ENCODE measurements at places on chromosomes 1 and 21.

- DNase-seq = no peak
Measured at GRCh38 chr1:37840711-37841110, 18.7 kb downstream of the MTF1 start.

- peak; percentile 17 for DNase-seq
Measured at GRCh38 chr1:119885903-119886783, 10.2 kb downstream of the ADAM30 start.

GRCh38 chr1:80893115-80893514 lies 907.6 kb upstream of the ADGRL2 start:
- DNase-seq = no peak

- DNase-seq = no peak
Measured at GRCh38 chr1:157092831-157093230, 6.8 kb downstream of the ETV3L start.

- DNase-seq = no peak
Measured at GRCh38 chr1:209386156-209386555, 197.4 kb upstream of the CAMK1G start.

GRCh38 chr1:154717528-154717924 lies 109.5 kb upstream of the ADAR start:
- DNase-seq = no peak

GRCh38 chr1:238466459-238466858 lies 575.7 kb upstream of the ZP4 start:
- DNase-seq = no peak

DNA sequence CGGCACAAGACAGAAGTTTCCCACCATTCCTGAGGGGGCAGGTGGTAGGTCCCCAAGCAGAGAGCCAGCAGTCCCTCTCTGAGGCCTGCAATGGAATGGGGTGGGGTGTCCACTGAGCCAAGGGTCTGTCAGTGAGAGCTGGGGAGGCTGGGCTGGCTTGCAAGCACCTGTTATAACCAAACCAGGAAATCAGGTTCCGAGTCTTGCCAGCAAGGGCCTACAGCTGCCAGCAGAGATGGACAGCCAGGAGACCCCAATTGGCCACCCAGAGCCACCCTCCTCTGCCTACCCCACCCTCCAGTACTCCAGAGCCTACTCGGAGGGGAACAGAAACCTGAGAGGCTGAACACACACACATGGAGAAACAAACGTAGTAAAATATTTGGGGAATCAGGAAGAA lies 32.2 kb downstream of the PSEN2 start:
- DNase-seq = no peak

DNA sequence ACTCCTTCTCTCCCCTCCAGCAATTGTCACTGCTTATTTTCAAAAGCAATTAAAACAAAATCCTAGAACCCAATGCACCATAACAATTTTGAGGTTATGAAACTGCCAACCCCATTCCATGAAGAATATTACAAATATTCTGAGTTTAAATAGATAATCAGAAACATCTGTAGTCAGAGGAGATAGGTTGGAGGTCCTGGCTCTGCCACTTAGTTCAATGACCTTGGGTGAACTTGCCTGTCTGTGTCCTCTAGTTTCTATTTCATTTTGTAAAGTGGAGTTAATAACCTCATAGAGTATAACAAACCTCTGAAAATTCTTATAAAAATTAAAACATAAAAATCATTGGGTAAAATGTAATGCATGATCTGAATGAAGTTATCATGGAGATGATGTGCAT lies 164.6 kb downstream of the KCTD3 start:
- DNase-seq = no peak

GRCh38 chr1:199762572-199762971 lies 264.9 kb upstream of the NR5A2 start:
- no peak for DNase-seq

DNA sequence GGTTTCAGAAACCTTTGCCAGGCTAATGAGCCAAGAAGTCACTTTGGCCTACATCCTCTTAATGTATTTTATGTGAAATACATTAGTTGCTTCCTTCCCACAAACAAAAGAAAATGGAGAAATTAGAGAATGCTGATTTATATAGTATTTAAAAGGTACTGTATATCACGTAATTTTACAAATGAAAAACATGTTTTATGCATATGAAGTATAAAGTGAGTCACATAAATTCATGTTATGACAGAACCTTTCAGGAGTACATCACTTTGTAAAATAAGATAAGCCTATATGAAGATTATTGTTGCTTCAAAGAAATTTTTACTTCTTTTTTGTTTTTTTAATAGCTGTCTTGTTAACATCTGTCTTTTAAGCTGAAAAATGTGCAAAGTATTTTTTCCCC lies 4.6 kb downstream of the DR1 start:
- no peak for DNase-seq

DNA sequence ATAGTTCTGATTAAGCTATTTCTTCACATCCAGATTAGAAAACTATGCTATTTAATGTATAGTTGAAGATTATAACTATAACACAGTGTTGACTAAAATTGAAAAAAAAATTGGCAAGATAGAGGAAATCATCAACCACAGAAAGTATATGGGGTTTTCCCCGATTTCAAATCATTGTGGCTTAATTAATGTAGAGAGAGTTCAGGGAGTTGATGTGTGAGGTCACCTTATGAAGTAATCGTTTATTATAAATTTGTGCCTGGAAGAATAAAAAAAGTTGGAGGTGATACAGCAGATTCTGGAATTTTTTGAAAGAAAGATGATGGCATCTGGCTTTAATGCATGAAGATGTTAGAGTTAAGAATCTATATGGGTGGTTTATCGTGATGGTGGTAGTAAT lies 84.3 kb downstream of the PTGS2 start:
- no peak for DNase-seq

GRCh38 chr1:159804924-159805323 lies 2.8 kb downstream of the FCRL6 start:
- DNase-seq = no peak

- no peak for DNase-seq
Measured at GRCh38 chr1:104795931-104796330, 1046.2 kb downstream of the AMY1C start.

DNA sequence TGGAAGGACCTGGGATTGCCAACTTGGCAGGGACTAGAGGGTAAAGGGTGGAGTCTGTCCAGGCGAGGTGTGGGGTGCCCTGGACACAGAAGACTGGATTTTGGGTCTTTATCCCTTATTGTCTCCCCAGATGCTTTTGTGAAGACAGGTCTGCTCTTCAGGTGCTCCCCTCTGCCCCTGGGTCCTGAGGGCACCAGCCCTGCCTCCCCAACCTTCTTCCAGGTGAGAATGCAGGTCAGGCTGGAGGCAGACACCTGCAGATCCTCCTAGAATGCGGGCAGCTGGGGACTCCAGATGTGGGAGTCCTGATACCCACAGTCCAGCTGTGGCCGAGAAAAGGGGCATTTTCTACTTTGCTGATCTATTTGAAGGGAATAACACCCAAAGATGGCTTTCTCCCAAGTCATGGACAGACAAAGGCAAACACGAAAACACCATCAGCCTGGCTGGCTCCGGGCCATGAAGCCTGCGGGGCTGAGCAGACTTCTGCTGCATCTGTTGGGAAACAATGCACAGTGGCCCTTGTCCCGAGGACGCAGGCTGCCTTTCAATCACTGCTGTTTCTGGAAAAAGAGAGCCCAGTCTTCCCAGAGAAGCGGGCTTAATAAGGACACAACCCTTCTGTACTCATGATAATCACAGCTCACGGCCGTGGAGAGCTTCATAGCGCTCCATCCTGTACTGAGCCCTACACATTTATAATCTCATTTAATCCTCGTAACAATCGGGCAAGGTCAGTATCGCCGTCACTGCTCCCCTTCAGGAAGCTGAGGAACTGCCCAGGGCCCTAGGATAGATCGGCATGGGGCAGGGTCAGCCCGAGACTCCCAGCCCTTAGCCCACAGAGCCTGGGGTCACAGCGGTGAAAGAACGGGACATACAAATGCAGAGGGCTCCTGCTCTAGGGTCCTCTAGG lies 62.0 kb upstream of the ABCG1 start:
- DNase-seq = no peak

DNA sequence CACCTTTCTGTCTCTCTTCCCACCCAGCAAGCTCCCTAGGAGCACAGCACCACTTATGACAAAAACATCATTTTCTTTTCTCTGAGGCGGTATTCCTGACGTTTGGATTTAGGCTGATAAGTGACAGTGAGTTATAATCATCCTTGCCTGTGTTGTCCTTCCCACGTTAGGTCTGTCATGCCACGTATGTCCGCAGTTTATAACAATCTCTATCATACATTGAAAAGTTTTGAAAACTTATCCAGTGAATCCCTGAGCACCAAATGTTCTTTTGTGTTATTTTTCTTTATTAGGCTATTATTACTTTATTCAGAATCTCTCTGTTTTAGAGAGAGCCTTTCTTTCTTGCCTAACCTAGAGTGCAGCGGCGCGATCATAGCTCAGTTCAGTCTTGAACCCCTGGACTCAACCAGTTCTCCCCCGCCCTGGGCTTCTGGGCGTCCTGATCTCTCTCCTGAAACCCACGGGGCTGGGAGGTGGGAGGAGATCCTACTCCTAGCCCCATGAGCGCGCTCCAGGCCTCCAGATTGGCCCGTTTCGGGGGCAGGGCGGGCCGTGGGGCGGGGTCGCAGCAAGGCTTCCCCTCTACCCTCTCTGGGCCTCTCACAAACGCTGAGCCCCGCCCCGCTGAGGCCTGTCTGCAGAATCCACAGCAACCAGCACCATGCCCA lies at the start of gene GSTM2:
GSTM2 (plus strand) TSS at position 606 of the 671 bp plus-strand sequence; CDS start at position 665, 59 bp downstream.
- peak; percentile 82 for DNase-seq

GRCh38 chr1:117512728-117513321 lies 93.0 kb upstream of the TENT5C start:
- DNase-seq = no peak

GRCh38 chr1:31004231-31004621 lies 61.3 kb downstream of the PUM1 start:
- DNase-seq = no peak

GRCh38 chr1:105700723-105701122 lies 1355.8 kb upstream of the PRMT6 start:
- DNase-seq = no peak

GRCh38 chr1:159868766-159869165 lies 6.3 kb upstream of the VSIG8 start:
- no peak for DNase-seq

- no peak for DNase-seq
Measured at GRCh38 chr1:98659879-98660278, 1.6 kb upstream of the SNX7 start.

- DNase-seq = no peak
Measured at GRCh38 chr1:116365857-116366256, 7.2 kb upstream of the ATP1A1 start.

DNA sequence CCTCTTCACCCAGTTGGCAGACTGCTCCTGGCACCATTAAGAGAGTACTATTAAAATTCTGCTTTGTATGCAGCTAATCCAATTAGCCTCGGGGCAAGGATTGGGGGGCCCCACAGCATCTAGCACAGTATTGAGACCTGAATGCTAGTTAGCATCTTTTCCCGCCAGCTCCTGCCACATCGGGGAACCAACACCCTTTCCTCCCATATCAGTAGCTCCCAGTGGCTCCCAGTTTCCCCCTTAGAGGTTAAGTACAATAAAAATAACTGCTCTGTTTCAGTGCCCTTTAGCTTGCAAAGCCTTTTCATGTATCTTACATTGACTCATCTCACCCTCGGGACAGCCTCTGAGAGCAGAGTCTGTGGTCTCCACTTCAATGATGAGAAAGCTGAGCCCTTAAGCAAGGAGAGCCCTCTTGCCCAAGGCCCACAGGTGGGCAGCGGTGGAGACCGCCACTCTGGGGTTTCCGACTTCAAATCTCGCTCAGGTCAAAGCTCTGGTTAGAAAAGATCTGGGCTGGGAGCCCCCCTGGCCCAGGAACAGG lies 4.2 kb upstream of the PMVK start:
- DNase-seq = no peak

- no peak for DNase-seq
Measured at GRCh38 chr1:81606656-81607055, 194.1 kb upstream of the ADGRL2 start.

- DNase-seq = peak; percentile 34
Measured at GRCh38 chr1:23657659-23658275, 33.8 kb upstream of the RPL11 start.

DNA sequence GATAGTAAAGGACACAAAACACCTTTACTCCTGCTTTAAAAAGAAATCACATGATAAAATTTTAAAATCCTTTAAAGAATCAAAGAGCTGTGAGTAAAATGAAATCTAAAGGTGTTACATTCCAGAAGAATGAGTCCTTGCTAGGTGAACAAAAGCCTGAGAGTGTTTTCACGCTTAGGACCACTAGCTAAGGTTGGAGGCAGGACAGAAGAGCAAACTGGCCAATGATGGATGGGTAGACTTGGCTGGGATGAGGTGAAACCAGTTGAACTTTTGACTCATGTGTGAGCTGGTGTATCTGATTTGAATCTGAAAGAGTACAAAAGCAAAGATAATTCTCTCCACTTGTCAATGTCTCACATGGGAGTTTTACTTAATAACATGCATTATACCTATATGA lies 35.1 kb downstream of the CATSPERE start:
- no peak for DNase-seq

GRCh38 chr1:1307261-1307922 lies 338 bp downstream of the ACAP3 start:
- no peak for DNase-seq

DNA sequence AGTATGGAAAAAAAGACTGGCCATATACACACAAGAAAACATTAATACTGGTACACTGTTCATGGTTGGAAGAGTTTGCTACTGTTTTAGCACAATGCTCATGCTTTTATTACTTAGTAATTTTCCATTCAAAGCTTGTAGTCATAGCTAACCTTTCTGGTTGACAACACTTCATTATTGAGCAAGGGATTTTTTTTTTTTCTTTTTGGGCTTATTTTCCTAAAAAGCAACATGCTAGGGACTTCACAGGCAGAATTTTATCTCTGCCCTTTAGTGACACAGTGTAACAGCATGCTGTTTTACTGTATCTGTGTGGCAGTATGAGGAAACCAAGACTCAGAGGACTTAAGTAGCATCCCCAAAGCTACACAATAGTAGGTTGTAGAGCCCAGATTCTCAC lies 58.5 kb downstream of the FGGY start:
- no peak for DNase-seq

DNA sequence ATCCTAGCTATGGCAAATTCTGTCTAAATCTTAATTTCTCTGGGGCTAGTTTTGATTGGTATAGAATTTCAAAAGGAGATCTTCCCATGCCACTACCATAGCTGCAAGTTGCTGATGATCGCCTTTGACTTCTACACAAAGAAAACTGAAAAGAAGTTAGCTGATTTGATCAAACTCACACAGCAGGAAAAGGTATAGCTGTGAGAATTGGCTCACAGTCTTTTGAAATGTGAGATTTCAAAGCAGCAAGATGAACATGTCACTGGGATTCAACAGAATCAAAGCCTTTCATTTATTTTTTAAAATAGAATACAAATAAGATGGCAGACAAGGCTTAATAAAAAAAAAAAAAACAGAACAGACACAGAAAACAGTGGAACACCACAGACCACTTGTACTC lies 7.5 kb upstream of the RGS1 start:
- no peak for DNase-seq

DNA sequence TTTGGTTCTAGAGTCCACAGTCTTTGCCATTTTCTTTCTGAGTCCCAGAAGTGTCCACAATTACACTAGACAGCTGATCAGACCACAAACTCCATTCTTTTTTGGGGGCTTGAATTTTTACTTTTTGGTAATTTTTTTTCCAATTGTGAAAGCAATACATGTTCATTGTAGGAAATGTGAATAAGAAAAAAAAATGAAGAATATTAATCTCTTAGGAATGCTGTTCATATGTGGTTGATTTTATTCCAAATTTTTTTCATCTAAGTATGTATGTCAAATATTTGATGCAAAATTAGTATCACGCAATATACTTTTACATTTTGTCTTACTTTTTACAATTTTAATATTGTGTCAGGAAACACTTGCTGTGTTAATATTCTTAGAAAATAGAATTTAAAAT lies 76.4 kb upstream of the ETS2 start:
- no peak for DNase-seq

GRCh38 chr1:9731561-9731960 lies 80.0 kb downstream of the PIK3CD start:
- DNase-seq = no peak

All from stimulated activated CD4-positive, alpha-beta T cell treated with anti-CD3 and anti-CD28 coated beads, Interleukin-1b, Interleukin-23, amount 100 ng/mL, for 24 hours (primary cell).